ENCODE measurements at places on chromosomes 1 and 21.

DNA sequence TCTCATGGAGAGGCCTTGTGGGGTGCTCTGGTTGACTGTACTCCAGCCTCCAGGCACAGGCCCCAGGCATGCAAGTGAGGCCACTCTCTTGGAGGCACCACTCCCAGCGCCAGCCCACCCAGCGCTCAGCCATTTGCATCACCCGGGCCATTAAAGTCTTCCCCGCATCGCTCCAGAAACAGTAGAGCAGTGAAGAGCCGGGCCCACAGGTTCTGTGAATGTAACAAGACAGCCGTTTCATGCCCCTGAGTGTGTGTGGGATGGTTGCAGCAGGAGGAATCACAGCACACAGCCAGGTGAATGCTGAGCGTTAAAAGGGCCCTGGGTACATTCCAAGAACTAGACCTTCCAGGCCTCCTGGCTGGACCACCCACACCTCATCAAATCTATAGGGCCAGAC, 19.0 kb upstream of the CD2 start:
- DNase-seq = no peak

GRCh38 chr1:85583611-85584263, 3.2 kb downstream of the CCN1 start:
- no peak for DNase-seq

GRCh38 chr1:26234644-26235370, 807 bp downstream of the CEP85 start:
- no peak for DNase-seq

- DNase-seq = no peak
Measured at GRCh38 chr1:224734261-224734935, 118.3 kb downstream of the CNIH3 start.

- DNase-seq = no peak
Measured at GRCh38 chr1:154871374-154871773, 1.3 kb upstream of the KCNN3 start.

DNA sequence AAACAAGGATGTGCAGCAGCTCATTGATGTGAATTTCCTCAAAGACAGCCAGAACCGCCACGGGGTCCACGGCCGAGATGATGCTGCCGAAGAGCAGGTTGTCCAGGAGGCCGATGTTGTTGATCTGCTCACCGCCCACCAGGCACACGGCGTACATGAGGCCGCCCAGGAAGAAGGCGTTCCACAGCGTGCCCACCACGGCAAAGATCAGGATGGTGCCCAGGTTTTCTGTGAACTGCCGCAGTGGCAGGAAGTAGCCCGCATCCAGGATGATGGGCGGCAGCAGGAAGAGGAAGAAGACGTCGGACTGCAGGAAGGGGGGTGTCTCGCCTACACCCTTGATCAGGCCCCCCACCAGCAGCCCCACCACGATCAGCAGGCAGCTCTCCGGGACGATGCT, 41.1 kb downstream of the SLC9A1 start:
- no peak for DNase-seq

DNA sequence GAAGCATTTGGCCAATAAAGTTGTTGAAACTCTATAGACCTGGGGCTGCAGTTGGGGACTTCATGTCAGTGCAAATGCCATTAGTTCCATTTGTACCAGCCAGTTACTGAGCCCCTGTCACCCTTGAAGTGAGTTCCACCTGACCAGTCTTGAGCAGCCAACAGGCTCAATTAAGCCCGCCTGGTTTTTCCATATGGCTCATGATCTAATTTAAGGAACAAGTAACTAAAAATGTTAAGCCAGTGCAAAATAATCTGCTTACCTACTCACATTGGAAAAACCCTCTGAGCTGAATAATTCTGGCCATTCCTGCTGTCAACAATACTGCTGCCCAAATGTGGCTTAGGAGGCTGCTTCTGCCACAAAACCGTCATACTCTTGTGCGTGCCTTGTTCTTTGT, 21.6 kb downstream of the NSUN4 start:
- DNase-seq = no peak

Data from stimulated activated CD8-positive, alpha-beta memory T cell treated with anti-CD3 and anti-CD28 coated beads, Interleukin-4, amount 100 ng/mL, for 1 hour (primary cell).